ENCODE measurements at places on chromosomes 1 and 21.

DNA sequence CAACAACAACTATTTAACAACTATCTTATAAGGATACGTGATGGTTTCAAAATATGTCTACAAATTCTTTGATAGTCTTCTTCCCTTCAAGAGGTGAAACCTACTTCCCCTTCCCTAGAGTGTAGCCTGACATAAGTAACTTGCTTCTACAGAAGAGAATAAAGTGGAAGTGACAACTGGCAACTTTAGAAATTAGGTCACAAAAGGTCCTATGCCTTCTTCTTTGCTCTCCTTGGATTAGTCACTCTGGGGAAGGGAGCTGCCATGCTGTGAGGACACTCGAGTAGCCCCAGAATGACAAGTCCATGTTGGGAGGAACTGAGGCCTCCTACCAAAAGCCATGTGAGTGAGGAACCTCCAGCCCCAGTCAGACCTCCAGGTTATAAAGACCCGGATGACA, 19.2 kb downstream of the EFCAB14 start:
- no peak for DNase-seq

- no peak for DNase-seq
Measured at GRCh38 chr1:207863893-207864535, 46.9 kb downstream of the CD34 start.

GRCh38 chr1:32179193-32179442, 357 bp upstream of the TXLNA start:
- no peak for DNase-seq

GRCh38 chr1:25106352-25106751, 126.0 kb downstream of the SYF2 start:
- DNase-seq: no peak

GRCh38 chr1:181111559-181111958, 23.1 kb downstream of the IER5 start:
- no peak for DNase-seq

- DNase-seq: no peak
Measured at GRCh38 chr1:117698398-117699160, 92.7 kb downstream of the TENT5C start.

GRCh38 chr1:62601457-62601856, 4.1 kb downstream of the ANGPTL3 start:
- DNase-seq: no peak

DNA sequence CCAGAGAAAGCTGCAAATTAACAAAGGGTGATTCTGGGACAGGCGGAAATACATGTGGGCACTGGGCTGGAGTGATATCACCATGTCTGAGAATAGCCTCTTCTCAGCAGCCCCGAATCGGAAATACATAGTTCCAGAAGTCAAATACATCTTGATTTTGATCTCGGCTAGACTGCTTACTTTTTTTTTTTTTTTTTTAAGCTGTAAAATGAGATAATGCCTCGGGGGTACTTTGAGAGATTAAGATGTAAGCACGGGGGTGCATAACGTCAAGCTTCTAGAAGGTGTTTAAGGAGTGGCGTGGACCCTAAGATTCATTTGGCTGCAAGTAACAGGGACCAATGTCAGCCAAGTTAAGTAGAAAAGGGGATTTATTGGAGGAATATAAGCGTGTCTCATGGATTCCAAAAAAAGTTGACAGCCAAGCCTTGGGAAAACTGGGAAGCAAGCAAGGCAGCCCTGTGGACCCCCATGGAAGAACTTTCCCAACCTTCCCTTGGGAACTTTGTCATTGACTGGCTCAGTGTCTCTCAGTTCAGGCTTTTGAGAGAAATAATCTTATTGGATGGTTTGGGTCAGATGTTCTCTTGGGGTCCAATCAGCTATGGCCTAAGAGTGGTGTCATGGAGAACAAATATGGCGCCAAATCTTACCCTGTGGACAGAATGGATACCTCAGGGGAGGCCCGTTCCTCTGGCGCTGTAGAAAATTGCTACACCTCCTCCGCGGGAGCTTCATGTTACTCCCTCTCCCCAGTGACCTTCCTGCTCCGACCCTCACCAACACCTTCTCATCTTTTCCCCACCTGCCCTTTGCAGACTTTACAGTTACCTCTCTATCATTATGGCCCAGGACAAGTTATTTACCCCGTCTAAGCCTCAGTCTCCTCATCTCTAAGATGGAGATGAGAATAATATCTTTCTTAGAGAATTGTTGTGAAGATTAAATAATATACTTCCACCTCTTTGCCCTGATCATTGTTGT, 186.6 kb downstream of the KAZN start:
- no peak for DNase-seq

DNA sequence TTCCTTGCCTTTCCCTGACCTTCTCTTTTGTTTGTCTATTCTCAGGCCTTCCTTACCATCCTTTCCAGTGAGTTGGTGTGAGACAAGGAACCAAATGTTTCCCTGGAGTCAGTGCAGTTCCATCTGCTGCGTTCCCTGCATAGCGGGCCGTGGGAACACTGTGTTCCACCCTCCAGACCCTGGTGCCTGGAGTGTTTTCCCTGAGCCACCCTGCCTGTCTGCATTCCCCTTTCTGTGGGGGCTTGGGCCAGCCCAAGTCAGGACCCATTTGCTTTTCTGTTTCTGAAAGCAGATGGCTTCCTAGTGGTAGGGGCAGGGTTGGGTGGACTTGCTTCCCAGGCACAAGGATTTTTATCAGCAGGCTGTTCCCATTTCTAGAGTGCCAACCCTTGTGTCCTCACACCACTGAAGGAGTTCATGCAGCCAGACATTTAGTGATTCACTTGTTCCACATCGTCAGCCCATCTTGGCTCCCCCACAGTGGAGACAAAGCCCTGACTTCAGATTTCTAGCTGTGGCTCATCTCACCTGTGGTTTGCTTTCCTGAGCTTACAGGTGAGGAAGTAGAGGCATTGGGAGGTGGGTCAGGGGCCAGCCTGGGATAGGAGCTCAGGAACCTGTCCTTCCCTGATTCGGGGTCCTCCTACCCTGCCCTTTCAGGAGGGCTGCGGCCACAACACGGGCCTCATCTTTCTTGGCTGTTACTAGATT, 14.1 kb upstream of the MYOG start:
- DNase-seq: no peak

DNA sequence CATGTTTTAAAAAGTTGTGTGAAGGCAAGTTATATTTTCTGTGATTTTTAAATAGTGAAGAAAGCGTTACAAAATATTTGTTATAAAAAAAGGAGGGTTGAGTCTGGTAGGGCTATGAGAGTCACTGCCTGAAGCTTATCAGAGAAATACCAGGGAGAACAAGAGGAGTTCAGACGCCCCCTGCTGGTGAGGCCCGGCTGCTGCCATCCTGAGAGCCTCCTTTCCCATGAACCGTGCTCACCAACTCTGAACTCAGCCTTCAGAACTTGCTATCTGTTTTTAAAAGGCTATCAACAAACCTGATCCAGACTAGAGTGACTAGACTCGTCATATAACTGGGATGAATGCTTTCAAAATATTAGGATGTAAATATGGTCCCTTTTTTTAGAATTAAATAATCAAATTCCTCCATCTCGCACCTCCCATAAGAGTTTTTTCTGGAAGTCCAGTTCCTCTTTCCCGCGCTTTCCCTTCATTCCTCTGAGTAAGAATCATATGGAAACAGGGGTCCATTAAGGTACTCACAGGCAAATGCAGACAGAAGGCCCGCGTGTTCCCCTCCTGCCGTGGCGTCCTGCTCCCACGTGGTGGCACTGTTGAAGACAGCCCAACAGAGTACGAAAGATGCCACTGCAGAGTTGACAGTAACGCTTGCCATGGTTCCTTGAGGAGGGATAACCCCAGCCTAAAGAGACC, 26.2 kb upstream of the SPATA6 start:
- DNase-seq: peak; percentile 45

DNA sequence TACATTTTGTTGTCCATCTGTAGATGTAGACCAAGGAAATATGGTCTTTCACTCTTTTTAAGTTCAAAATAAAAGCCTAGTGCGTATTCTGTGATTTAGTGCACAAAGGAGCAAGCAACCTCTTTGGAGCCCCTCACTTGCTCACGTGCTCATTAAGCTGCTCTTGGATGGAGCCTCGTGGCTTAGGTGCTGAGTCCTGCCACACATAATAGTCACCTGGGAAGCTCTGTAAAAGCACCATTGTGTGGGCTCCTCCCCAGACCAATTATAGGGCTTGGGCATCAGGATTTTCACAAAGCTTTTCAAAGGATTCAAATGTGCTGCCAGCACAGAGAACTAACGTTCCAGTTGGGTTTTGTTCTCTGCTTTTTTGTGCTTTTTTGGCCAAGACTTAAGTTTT, 85.0 kb downstream of the PCP4 start:
- no peak for DNase-seq

- no peak for DNase-seq
Measured at GRCh38 chr1:231091831-231092301, 51.8 kb upstream of the FAM89A start.

DNA sequence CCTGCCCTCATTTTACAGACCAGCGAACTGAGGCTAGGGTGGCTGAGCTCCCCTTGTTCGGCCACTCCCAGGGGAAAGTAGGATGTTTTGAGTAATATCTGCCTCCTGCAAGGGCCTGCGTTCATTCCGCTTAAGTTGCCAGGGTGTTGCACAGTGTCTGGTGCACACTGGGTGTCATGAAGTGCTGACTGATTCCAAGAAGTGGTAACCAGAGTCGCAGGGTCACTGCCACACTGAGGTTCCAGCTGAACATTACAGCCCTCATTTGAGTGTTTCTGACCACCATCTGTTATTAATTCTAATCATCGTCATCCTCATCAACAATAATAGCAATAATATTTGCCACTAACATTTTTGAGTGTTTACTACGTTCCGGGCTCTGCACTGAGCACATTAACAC, 250.6 kb downstream of the KAZN start:
- DNase-seq: no peak

DNA sequence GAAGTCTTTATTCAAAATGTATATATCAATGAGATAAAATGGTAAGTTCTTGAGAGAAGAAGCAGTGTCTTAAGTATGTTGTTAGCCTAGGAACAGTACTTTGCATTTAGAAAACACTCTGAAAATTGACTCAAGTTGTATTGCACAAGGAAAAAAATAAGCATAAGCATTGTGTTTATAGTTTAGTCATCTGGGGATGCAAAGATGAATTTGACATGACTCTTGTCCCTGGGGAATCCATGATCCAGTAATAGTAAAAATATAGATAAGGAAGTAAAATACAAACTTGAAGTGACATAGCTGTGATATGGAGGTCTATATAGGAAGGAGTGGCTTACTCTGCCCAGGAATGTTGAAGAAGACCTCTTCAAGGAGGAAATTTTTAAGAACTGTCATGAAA, 185.0 kb upstream of the PTBP2 start:
- DNase-seq: no peak

GRCh38 chr1:112636056-112636455, 16.4 kb downstream of the CAPZA1 start:
- DNase-seq: no peak

- no peak for DNase-seq
Measured at GRCh38 chr1:14499312-14500040, 99.0 kb upstream of the KAZN start.

GRCh38 chr1:181128592-181129497, 40.3 kb downstream of the IER5 start:
- peak; percentile 64 for DNase-seq

DNA sequence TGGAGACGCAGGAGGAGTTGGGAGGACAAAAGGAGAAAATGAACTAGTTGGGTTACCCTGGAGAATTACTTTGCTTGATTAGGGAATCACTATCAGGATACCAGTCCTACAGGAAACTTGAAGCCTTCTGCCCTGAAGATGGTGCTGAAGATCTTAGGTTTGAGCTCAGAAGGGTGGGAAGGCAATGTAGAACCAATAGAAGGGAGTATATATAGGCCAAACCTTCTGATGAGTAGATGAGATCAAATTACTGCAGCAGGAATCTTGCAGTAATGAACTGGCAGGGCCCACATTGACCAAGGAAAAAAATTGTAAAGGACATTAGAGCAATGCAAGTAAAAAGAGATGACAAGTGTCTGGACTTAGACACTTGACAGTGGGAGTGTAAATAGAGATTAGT, 116.3 kb upstream of the CACYBP start:
- no peak for DNase-seq

DNA sequence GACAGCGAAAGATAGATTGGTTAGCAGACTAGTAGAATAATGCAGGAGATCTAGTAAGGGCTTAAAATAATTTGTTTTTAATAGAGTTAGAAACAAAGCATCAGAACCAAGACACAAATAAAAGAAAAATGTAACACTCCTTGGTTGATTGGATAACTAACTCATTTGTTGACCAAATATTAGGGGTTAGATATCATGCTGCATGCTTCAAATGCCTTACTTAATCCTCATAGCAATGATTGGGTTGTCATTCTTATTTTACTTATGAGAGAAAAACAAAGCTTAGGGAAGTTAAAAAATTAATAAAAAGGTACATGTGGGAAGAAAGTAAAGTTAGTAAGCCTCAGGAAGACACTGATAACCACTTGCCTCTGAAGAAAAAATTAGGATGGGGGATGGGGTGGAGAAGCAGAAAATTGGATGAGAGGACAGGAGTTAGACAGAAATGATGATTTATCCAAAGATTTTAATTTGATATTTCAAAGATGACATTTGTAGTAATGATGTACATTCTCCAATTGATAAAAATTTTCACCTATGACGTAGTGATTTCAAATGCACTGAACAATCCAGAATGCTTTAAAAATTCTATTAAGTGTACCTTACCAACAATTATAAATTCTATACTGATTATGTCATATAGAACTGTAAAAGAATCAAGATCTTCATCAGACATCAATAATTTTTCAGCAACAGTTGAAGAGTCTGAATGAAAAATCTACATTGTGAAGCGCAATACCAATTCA, 374.7 kb downstream of the COL11A1 start:
- no peak for DNase-seq

GRCh38 chr1:109498161-109498801, 4.4 kb downstream of the CYB561D1 start:
- DNase-seq: peak; percentile 46

DNA sequence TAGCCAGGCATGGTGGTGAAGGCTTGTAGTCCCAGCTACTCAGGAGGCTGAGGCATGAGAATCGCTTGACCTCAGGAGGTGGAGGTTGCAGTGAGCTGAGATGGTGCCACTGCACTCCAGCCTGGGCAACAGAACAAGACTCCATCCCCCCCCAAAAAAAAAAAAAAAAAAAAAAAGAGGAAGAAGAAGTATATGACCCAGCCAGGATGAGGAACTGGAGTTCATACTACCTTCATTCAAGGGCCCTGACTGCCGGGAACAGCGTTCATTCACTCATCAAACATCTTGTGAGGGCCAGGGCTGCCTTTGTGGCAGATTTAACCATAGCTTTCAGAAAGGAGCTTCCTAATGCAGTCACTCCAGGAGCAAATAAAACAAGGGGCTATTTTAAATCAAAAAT, 127.6 kb downstream of the MRPS6 start:
- DNase-seq: no peak

DNA sequence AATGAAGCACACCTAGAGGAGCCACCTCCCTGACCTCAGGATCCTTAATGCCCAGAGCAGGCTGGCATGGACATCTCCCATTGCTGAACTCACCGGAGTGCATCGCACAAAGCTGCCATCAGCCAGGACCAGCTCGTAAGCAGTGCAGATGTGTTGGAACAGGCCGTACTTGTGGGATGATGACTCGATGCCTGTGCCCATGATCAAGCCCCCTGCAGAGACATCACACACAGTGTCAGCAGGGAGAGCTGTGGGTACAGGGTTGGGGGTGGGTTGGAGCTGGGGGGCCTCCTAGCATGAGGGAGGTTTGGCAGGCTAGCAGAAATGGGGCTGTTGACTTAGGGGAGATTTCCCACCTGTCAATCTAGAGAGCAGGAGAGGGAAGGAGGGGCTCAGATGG, 12.0 kb downstream of the DHCR24 start:
- no peak for DNase-seq

All from NCI-H1092 (cell line).